ENCODE measurements at places on chromosomes 2 and 18. TPM values are rescaled to one million over a fixed set of nuclear protein-coding genes. Genes with fewer than 3 reads are reported as not detected.

GRCh38 chr18:61754039-61754583 lies 138.7 kb downstream of the RNF152 start:
- no peak overlapping the region for H3K27ac ChIP-seq
- no peaks in the 10 kb centered on the region for H3K27me3 ChIP-seq
- H3K4me3 ChIP-seq: no peak overlapping the region

GRCh38 chr2:217417536-217417935 lies 557.7 kb upstream of the TNP1 start:
- DNase-seq: no peak
- H3K27me3 ChIP-seq: no peaks in the 10 kb centered on the region
- H3K4me3 ChIP-seq: no peak overlapping the region
- H3K36me3 ChIP-seq: no peaks in the 10 kb centered on the region
- H3K27ac ChIP-seq: peak overlapping the region; percentile 80
- no peaks in the 10 kb centered on the region for H3K4me1 ChIP-seq

Gene CAPN14
- not detected for total RNA-seq

- no peaks in the 10 kb centered on the region for H3K4me1 ChIP-seq
- no peaks in the 10 kb centered on the region for H3K36me3 ChIP-seq
These were observed 270.8 kb downstream of the NYAP2 start for GRCh38 chr2:225670111-225670974.

DNA sequence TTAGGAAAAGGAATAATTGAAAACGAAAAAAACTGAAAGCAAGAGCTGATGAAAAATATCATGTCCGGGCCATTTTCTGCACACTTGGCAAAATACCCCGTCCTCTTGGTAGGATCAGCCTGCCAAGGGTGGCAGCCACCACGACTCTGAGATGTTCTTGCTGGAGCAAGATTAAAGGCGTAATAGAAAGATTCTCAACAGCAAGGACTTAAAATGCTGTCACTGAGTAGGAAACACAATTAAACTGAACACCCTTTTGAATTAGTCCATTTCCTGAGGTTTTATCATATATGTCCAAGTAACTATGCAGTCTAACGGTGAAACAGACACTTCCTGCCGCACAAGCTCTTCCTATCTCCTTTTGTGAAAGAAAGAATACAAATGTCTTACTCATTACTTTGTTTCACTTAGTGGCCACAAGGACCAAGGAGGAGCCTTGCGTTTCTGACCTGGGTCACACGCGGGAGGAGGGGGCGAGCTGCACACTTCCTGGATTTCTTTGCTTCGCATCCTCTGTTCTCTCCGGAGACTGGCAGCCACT lies 222.7 kb downstream of the PIEZO2 start:
- no peak for DNase-seq
- no peaks in the 10 kb centered on the region for H3K36me3 ChIP-seq
- no peak overlapping the region for H3K4me3 ChIP-seq
- peaks cover 22% of the 10 kb centered on the region for H3K4me1 ChIP-seq

Gene NAT8
- total RNA-seq: not detected

Gene TOGARAM2
- total RNA-seq: 0.28 TPM

DNA sequence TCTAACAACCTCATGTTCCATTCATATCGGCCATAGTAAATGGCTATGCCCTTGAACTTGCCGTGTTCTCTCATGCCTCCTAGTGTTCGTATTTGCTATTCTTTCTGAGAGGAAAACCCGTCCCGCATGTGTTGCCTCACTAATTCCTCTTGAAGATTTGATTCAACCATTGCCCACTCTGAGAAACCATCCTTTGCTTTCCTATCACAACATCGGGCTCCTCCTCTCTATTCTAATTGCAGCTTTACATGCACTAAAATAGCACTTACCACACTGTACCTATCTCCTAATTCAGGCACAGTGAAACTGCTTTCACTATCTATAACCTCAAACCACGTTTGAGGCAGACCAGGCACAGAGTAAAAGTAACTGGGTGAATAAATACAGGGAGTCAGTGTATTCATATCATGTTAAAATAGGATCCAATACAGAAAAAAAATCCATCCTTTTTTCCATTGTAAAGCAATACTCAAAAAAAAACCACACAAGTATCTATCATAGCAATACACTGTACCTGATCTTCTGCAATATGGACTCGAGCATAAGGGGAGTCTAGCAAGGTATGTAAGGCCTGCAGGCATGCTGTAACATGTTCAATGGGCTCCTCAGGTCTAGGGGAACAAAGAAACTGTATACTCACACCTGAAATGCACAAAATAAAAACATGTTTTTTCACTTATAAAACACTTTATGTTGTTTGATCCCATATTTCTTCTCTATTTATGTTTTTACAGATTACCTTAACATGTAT lies 39.0 kb upstream of the STRN start:
- no peak overlapping the region for H3K27ac ChIP-seq
- H3K27me3 ChIP-seq: no peaks in the 10 kb centered on the region
- H3K4me1 ChIP-seq: no peaks in the 10 kb centered on the region
- peaks cover 45% of the 10 kb centered on the region for H3K36me3 ChIP-seq
- DNase-seq: no peak

GRCh38 chr18:26893996-26894395 lies 28.5 kb upstream of the AQP4 start:
- no peak overlapping the region for H3K4me3 ChIP-seq
- no peak for DNase-seq
- no peak overlapping the region for H3K27ac ChIP-seq
- H3K27me3 ChIP-seq: no peaks in the 10 kb centered on the region
- no peaks in the 10 kb centered on the region for H3K36me3 ChIP-seq

DNA sequence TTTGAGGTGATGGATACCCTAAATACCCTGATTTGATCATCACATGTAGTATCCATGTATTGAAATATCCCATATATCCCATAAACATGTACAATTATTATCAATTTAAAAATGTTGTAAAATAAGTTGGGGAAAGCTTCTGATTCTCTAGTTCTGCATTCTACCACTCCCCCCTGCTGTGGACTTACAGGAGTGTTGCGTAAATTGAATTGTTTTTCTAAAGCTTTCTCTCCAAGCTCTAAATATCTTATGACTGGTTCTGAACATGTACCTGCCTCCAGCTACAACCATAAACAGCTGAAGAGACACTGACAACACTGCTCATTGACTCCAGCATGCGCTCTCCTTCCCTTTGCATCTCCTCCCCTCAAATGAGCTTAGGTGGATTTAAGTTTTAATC lies 145.2 kb downstream of the MGAT5 start:
- no peak for DNase-seq
- peaks cover 4% of the 10 kb centered on the region for H3K4me1 ChIP-seq
- H3K27me3 ChIP-seq: no peaks in the 10 kb centered on the region

DNA sequence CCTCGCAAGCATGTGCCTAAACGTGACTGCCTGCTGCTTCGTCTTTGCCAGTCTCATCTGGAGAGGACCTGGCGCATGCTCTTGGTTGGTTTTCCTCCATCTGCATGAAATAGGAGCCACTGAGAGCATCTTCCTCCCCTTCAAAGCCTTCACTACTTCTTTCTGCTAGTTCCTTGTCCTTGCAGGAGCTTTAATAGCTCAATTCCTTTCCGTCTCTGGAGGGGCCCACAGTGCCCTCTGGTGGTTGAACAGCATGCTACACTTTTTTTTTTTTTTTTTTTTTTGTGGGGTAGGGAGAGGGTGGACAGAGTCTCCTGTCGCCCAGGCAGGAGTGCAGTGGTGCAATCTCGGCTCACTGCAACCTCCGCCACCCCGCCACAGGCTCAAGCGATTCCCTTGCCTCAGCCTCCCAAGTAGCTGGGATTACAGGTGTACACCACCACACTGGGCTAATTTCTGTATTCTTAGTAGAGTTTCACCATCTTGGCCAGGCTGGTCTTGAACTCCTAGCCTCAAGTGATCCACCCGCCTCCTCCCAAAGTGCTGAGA lies 59.6 kb downstream of the SP110 start:
- no peak overlapping the region for H3K4me3 ChIP-seq
- no peaks in the 10 kb centered on the region for H3K27me3 ChIP-seq
- no peak for DNase-seq

- no peaks in the 10 kb centered on the region for H3K36me3 ChIP-seq
- no peaks in the 10 kb centered on the region for H3K4me1 ChIP-seq
- no peak for DNase-seq
- H3K27ac ChIP-seq: no peak overlapping the region
- H3K27me3 ChIP-seq: no peaks in the 10 kb centered on the region
These were observed 299.7 kb downstream of the DSEL start for GRCh38 chr18:67216846-67217245.

DNA sequence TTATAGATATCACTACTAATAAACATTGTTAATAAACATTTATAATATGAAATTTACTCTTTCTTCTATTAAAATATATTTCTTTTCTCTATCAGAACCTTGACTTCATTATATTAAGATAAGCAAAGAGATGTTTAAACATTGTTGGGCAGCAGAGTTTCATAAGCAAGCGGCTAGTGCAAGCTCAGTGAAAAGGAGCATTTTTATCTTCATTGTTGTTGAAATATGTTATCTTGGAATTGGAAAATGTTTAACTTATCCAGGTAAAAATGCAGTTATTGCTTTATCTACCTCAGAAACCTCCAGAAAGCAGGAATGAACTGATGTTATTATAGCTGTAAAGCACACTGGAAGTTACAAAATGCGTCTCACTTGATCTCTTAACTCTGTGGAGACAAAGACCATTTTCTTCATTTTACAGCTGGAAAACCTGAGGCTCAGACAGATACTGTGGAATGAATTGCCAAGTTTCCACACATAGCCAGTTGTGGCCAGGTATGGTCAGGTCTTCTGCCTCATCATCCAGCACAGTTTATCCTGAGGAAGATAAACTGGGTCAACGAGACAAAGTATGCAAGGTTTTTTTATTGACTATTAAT lies 934.6 kb upstream of the FAM98A start:
- H3K27me3 ChIP-seq: no peaks in the 10 kb centered on the region
- H3K27ac ChIP-seq: no peak overlapping the region
- H3K36me3 ChIP-seq: no peaks in the 10 kb centered on the region
- no peaks in the 10 kb centered on the region for H3K4me1 ChIP-seq

DNA sequence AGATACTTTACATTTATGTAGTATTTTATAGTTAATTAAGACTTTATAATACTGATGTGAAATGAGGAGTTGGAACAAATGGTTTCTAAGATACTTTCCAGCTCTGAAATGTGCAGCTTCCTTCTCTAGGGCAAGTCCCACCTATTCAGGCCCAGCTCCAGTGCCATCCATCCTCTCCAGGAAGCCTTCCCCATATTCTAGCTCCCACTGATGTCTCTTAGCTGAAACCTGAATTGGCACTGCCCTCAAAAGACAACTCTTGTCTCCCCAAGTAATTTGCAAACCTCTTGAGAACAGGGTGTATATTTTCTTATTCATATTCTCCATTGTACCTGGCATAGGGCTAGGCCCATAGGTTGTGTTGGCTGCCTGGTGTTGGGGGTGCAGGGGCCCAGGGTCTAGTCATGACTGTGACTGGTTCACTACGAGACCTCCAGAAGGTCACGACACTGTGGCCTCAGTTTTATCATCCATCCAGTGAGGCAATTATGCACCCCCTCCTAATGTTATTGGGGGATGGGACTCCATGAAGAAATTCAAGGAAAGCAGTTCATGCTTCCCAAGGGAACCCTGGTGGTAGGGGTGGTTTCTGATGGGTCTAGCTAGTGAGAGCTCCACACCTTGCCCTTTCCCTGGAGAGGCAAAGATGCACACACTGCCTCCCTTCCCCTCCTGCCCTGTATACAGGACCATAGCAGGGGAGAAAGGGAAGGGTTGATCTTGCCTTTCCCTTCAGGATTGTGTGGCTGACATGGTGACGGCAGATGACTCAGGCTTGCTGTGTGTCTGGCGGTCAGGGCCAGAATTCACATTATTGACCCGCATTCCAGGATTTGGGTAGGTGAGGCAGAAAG lies 2.8 kb downstream of the WDR54 start:
- H3K36me3 ChIP-seq: no peaks in the 10 kb centered on the region
- no peak overlapping the region for H3K4me3 ChIP-seq
- no peaks in the 10 kb centered on the region for H3K4me1 ChIP-seq
- H3K27me3 ChIP-seq: no peaks in the 10 kb centered on the region
- DNase-seq: peak; percentile 24
- H3K27ac ChIP-seq: no peak overlapping the region

DNA sequence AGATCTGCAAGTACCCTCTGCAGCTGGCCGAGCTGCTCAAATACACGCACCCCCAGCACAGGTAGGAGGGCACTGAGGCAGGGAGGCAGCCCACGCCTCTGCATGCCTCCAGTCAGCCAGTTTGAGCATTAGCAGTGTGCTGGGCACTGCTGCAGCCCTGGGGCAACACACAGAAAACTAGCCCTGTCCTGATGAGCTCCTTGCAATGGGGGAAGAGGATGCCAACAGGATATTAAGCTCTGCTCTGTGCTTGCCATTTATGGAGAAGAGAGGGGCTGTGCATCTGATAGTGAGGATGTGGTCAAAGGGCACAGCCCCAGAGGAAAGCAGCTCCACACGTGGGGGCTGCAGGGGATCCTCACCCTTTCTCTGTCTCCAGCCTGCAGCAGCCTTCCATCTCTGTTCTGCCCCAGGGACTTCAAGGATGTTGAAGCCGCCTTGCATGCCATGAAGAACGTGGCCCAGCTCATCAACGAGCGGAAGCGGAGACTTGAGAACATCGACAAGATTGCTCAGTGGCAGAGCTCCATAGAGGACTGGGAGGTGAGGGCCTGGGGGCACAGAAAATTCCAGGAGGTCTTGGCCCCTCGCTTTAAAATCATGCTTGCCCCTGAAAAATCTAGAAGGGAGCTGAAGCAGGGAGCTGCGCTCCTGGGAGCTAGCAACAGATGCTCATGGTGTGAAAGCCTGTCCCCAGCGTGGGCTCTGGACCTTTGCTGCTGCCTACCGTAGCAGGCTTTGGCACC lies 51.7 kb downstream of the FAM168B start:
- H3K27ac ChIP-seq: no peak overlapping the region
- H3K27me3 ChIP-seq: no peaks in the 10 kb centered on the region
- H3K4me3 ChIP-seq: no peak overlapping the region
- peak; percentile 26 for DNase-seq
- H3K36me3 ChIP-seq: peaks cover 30% of the 10 kb centered on the region

DNA sequence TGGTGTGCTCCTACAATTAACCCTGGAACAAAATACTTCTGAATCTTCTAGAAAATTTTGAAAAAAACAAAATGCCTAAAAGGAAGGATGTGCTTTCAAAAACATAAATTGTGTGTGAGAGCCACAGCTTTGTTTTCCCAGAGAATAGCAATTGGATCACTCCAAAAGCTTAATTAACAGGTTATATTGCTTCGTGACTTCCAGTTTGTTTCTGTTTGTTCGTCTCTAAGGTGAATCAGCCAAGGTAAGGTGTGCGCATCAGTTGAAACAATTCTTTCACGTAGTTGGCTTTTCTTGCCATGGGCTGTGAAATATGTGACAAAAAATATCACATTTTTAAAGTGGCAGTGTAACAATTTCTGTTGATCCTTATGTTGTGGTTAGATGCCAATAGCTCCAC lies 90.3 kb upstream of the BARD1 start:
- no peaks in the 10 kb centered on the region for H3K27me3 ChIP-seq
- no peak overlapping the region for H3K4me3 ChIP-seq
- no peak for DNase-seq

Gene LINC00305
- not detected for total RNA-seq

Gene FBLN7
- total RNA-seq: 0.95 TPM

GRCh38 chr2:198490748-198491147 lies 686.4 kb downstream of the PLCL1 start:
- no peak overlapping the region for H3K4me3 ChIP-seq
- H3K36me3 ChIP-seq: no peaks in the 10 kb centered on the region
- H3K27ac ChIP-seq: no peak overlapping the region
- no peaks in the 10 kb centered on the region for H3K27me3 ChIP-seq
- DNase-seq: no peak
- H3K4me1 ChIP-seq: no peaks in the 10 kb centered on the region

Gene C2orf66
- not detected for total RNA-seq

Gene GRB14
- total RNA-seq: 19.8 TPM

GRCh38 chr2:238919307-238919706 lies 71.4 kb downstream of the TWIST2 start:
- DNase-seq: peak; percentile 28
- H3K4me3 ChIP-seq: no peak overlapping the region
- no peaks in the 10 kb centered on the region for H3K4me1 ChIP-seq
- H3K36me3 ChIP-seq: no peaks in the 10 kb centered on the region

Gene FER1L5
- not detected for total RNA-seq

Measured in sigmoid colon (tissue), 7 donors.